ENCODE measurements at places on chromosomes 16 and 17.

DNA sequence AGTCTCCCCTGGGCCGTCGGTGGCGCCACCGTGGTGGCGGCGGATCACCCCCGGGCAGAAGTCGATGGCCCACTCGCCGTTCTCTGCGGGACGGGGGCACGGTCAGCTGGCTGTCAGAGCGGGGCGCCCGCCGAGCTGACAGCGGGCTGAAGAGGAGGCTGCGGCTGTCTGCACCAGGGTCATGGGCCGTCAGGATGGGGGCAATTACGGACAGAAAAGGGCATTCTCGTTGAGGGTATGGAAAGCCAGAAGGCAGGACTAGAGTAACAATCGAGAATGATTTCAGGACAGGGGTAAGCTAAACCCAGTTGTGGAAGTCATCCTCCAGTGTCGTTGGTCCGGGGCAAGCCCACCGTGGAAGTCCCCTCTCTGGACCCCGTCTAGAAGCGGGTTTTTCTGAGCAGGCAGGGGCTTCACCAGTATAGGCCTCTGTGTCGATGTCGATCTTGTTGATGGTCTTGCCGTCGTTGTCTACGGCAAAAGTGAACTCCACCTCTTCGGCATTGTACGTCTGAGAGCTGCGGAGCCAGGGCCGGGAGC lies 1.7 kb downstream of the CHRNE start:
- no peak for DNase-seq

DNA sequence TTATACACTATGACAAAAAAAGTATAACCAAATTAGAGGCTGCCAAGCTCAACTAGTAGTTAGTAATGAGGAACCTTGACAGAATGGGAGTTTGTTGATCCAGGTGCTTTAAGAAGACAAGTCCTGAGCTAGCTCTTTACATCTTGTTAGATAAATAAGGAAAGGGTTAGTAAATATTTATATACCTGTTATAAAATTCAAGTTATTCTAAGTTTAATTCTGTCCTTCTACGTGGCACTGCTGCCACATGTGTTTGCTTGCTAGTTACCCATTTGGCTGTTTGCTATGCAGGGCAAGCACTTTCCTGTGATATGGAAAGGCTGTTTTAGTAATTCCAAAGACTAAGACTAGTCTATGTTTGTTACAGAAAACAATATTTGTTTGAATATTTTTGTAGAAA lies 180.5 kb downstream of the MYO1D start:
- no peak for DNase-seq

- DNase-seq, result no peak
Measured at GRCh38 chr17:80270104-80270503, 9.5 kb downstream of the RNF213 start.

DNA sequence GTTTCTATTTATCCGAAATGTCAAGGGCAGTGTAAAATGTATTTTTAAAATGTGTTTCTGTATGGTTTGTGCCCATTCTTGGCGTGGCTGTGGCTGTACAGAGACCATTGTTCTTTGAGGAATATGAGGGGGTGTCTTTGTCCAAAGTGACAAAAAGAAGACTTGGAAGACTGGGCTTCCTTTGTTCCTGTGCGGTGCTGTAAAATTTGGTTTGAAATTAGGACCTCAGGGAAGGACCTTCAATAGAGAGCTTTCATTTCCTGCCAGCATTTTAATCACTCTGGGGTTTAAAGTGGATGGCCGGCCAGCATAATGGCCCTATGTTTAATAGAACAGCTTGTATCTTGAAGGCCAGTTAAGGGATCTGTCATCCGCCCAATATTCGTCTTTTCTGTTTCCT lies 190.1 kb upstream of the TBX2 start:
- peak; percentile 92 for DNase-seq

- no peak for DNase-seq
Measured at GRCh38 chr16:9340526-9341256, 249.2 kb downstream of the HAPSTR1 start.

- DNase-seq, result peak; percentile 48
Measured at GRCh38 chr17:78089576-78090281, 38.8 kb downstream of the TMC6 start.
